SK-N-SH treated with all-trans-retinoic acid at 6 μM for 48 hours (cell line): ENCODE measurements at places on chromosomes 13 and 19.

DNA sequence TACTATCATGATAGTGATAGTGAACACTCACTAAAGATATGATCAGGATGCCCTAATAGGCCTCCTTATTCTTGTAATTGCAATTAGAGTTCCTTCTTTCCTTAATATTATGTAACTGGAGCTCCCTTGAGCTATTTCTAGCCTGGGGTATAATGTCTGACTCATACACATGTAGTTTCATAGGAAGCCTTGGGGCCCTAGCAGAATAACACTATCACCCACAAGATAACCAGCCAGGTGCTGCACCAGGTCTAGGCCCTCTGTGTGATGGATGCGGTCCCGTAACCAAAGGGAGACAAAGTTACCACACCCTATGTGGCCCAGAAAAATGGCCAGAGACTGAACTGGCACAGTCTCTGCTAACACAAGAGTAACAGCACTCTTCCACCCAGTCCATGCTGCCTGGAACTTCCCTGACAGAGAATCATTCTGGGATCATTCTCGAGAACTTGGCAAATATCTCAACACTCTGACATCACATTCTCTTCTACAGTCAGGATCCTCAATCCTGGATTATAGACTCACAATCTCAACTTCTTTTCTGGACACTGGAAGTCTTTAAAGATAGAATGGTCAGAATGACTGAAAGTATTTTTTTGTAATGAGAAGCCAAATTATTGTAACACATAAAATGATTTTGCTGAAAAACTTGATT lies 32.6 kb upstream of the IGFL4 start:
- ATAC-seq, result no peak

GRCh38 chr19:43564800-43565199 lies 10.5 kb downstream of the XRCC1 start:
- no peak for ATAC-seq

DNA sequence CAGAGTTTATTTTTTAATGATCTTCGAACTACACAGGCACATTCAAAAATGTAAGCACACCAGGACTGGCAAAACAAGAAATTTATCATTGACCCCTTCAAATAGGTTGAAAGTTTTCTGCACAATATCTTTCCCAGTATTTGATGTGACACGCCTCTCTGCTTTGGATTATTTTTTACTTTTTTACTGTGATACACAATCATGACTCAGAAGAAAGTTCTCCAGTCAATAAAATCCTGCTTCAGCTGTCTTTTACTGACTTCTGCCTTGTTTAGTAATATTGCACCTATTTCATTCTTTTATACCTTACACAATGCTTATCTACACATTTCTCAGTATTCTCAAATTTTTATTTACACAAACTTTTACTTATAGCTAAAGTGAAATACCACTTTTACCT lies 1750.4 kb downstream of the PCDH9 start:
- no peak for ATAC-seq

DNA sequence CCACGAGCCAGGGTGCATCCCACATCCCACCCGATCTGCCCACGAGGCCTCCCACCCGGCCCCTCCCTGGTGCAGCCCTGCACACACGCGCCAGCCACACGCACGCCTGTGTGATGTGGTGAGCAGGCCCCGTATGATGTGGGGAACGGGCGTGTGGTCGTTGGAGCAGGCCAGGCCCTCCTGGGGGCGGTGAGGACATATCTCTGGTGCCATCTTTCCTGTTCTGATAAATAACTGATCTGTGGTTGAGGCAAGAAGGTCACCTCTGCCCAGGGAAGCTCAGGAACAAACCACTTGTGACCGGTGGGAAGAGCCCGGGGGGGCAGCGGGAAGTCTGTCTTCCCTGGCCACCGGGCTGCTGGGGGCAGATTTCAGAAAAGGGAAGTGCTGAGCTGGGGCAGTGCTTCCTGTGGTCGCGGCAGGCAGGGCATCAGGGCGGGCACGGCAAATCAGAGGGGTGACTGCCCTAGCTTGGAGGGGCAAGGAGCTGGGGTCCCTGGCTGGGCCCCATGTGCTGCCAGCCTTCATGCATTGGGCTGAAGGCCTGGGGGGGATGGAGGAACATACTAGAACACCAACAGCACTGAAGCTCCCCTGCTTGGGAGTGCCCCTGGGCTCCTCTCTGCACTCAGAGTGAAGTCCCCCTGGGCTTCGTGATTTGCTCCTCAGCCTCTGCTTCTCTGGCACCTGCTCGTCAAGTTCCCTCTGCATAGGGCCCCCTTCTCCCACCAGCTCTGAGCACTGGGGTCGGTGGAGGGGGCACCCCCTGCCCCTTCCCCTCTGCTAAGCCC lies 35.2 kb upstream of the SLC7A10 start:
- ATAC-seq, result no peak

DNA sequence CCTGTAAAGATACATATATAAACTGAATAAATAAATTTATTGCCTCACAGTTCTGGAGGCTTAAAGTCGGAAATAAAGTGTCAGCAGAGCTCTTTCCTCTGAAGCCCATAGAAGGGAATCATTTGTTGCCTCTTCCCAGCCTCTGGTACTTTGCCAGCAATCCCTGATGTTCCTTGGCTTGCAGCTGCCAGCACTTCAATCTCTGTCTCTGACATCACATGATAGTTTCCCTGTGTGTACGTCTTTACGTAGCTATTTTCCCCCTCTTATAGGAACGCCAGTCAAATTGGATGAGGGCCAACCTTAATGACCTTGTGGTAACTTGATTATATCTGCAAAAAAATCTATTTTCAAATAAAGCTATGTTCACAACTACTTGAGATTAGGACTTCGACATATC lies 250.9 kb downstream of the LIG4 start:
- ATAC-seq, result no peak

DNA sequence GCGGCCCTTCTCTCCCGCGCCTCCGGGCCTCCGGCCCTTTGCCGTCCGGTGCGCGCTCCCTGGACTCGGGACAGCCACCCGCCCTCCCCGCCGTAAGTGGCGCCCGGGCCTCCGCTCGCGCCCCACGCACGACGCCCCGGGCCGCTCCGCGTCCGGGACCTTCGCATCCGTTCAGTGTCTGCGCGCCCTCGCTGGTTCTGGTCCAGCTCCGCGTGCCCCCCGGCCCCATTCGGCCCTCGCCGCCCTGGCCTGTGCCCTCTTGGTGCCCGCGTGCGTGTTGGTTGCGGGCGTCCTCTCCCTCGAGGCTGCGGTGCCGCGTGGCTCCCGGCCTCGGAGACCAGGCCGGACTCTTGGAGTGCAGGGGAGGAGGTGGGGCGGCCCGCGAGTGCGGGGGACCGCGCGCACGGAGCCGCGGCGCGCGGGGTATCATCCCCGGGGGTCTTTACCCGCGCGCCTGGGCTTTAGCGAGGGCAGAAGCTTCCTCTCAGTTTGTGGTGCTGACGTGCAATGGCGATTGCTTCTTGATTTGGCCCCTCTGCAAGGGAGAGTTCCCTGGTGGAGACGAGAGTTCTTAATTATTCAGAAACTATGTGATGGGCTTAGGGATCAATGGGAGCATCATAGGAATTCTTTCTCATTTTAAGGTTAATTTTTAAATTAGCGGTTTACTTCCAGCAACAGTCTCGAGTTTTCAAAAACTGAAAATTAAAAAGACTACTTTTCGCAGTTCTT lies 757 bp downstream of the WASF3 start:
- peak; percentile 5 for ATAC-seq

- no peak for ATAC-seq
Observed at GRCh38 chr13:39406688-39407087, 196.3 kb downstream of the LHFPL6 start.

DNA sequence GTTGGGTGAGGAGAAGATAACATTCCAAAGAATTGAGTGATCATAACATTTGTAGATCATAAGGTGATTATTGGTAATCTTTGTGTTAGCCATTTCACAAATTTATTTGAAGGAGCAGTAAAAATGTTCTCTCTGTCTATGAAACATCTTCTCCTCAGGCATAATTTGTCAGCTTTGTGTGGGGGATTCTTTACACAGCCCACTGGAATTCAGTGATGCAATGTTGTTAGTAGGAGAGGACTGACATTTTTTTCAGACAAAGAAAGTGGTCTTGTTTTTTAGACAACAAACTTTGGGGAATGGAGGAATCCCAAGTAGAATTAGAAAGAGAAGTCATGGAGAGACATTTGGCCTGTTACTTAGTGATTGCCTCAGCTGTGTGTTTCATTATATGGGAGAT lies 100.3 kb downstream of the ITGBL1 start:
- no peak for ATAC-seq

GRCh38 chr13:111531505-111531904 lies 211.1 kb downstream of the TEX29 start:
- no peak for ATAC-seq

DNA sequence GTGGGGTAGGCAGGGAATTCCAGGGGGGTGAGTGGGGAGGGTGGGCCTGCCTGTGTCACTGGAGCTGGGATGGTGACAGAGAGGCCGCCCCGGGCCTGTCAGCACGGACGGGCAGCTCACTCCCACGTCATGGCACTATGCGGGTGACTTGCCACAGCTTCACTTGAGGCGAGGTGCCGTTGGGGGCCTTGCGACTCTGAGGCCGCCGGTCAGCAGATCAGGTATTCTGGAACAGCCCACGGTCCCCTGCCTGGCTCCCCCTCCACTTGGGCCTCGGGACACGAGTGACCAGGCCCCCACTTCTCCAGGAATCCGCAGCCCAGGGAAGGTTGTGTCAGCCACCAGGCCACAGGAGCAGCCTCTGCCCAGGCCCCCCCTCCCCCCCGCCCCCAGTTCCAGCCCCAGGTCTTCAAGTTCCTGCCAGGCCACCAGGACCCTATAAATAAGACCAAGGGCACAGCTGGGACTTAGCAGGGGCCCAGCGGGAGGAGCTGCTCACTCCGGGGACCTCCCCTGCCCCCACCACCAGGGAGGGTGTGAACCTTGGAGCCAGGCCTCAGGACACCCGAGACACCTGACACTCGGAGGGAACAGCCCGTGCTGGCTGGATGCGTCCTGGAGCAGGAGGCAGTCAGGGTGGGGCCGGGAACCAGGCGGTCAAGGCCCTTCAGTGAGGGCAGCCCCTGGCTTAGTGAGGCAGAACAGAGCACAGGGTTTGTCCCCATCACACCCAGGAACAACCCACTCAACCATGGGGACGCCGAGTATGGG lies 2.7 kb upstream of the MIDN start:
- ATAC-seq, result no peak

DNA sequence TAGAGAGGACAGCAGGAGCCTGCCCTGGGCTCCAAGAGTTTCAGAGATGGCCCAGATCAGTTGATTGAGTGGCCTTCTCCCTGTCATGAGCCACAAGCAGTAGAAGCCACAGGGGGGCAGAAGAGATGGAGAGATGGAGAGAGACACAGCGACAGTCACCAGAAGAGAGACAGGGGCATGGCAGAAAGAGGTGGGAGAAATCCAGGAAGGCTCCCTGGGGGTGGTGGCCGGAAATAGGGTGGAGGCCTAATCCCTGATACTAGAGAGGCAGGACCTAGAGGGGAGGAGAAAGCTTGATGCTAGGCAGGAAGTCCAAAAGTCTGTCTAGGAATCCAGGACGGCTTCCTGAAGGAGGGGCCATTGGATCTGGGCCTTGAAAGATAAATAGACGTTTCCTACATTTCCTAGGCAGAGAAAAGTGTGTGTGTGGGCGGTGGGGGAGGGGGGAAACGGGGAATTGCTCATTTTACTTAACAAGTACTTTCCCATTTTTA lies 9.6 kb upstream of the TPM4 start:
- ATAC-seq, result peak; percentile 42; the same call in 2 of the 3 replicates
